ENCODE measurements at places on chromosomes 4 and X.

GRCh38 chrX:2581296-2581695 lies 80.5 kb upstream of the DHRSX start:
- DNase-seq, result no peak

GRCh38 chr4:165726831-165727230 lies 146.2 kb upstream of the TLL1 start:
- peak; percentile 39 for DNase-seq

- DNase-seq, result peak; percentile 75
Measured at GRCh38 chr4:129095811-129096454, at the start of gene C4orf33. C4orf33 (plus strand) TSS chr4:129096152; CDS start chr4:129102611, 6,459 bp downstream.

DNA sequence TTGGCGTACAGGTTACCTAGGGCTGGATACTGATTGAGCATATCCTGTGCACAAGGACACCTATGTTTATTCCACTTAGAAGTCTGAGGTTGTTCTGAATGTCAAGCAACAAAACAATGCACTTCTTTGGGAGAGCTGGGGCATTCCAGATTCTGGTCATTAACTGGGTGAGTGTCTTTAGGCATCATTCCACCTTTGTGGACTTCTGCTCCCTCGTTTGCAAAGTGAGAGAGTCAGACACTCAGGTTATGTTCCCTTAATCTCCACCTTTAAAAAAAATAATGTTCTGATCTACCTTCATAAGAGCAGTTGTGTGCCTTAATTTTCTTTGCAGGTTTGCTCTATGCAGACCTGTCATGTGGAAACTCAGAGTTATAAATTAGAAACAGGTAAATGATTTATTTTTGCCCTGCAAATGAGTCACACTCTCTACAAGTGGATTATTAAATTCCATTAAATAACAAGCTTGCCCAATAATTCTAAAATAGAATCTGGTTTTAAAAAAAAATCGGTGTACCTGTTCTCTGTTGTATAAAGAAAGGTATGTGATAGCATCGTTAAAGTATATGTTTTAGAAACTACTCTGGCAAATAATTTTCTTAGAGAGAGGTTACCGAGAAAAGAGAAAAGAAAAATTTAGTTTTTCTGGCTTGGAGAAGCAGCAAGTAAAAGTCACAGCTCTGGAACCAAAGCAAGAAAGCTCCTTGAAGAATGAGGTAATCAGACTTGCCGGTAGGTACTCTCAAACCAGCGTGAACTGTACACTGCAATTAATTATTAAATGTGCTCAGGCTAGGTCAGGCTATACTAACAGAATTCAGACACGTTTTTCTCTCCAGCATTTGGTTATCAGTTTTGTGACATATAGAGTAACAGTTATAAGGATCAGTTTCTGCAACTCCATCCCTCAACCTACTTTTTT lies 93.2 kb downstream of the SORBS2 start:
- DNase-seq, result no peak

DNA sequence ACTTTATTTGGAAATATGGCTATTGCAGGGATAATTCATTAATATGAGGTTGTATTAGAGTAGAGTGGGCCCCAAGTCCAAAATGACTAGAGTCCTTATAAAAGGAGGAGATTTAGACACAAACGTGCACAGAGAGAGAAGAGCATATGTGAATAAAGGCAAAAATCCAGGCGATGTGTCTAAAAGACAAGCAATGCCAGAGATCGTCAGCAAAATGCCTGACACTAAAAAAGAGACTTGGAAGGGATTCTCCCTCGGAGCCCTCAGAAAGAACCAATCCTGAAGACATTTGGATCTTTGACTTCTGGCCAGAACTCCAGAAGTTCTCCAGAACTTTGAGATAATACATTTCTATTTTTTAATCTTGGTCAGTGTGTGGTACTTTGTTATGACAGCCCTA lies 472.1 kb downstream of the NLGN4X start:
- no peak for DNase-seq

GRCh38 chr4:130424211-130424610 lies 1328.3 kb downstream of the C4orf33 start:
- DNase-seq, result peak; percentile 20

GRCh38 chrX:120281761-120282160 lies 29.5 kb downstream of the TMEM255A start:
- no peak for DNase-seq

DNA sequence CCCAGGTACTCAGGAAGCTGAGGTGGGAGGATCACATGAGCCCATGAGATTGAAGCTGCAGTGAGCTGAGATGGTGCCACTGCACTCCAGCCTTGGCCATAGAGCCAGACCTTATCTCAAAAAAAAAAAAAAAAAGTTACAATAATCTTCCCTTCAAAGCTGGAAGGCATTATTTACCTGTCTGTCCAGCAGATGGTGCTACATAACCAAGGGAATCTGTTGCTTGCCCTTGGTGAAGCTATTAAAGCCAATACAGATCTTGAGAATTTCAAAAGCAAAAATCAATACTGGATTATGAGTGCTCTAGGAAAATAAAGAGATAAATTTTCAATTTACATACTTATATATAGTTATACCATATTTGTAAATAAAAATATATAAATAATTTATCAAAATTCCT lies 25.9 kb downstream of the PKD2 start:
- DNase-seq, result peak; percentile 62

GRCh38 chr4:65656008-65656407 lies 14.3 kb downstream of the EPHA5 start:
- no peak for DNase-seq

- no peak for DNase-seq
Measured at GRCh38 chrX:150099316-150099715, 161.0 kb upstream of the EOLA2 start.

- DNase-seq, result no peak
Measured at GRCh38 chrX:119640731-119641170, 34.5 kb upstream of the NKRF start.

DNA sequence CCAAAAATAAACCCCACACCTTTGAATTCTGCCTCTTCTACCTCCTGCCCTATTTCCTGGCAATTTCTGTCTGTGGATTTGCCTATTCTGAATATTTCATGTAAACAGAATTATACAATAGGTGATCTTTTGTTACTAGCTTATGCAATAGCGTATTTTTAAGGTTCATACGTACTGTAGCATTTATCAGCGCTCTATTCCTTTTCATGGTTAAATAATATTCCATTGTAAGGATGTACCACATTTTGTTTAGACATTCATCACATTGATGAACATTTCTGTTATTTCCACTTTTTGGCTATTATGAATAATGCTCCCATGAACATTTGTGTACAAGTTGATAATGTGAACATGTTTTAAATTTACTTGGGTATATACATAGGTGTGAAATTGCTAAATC lies 780.4 kb upstream of the MAGEB2 start:
- DNase-seq, result no peak

GRCh38 chr4:163474027-163474426 lies 473 bp upstream of the TKTL2 start:
- DNase-seq, result no peak

GRCh38 chr4:3225071-3225850 lies 23.7 kb upstream of the MSANTD1 start:
- DNase-seq, result no peak

DNA sequence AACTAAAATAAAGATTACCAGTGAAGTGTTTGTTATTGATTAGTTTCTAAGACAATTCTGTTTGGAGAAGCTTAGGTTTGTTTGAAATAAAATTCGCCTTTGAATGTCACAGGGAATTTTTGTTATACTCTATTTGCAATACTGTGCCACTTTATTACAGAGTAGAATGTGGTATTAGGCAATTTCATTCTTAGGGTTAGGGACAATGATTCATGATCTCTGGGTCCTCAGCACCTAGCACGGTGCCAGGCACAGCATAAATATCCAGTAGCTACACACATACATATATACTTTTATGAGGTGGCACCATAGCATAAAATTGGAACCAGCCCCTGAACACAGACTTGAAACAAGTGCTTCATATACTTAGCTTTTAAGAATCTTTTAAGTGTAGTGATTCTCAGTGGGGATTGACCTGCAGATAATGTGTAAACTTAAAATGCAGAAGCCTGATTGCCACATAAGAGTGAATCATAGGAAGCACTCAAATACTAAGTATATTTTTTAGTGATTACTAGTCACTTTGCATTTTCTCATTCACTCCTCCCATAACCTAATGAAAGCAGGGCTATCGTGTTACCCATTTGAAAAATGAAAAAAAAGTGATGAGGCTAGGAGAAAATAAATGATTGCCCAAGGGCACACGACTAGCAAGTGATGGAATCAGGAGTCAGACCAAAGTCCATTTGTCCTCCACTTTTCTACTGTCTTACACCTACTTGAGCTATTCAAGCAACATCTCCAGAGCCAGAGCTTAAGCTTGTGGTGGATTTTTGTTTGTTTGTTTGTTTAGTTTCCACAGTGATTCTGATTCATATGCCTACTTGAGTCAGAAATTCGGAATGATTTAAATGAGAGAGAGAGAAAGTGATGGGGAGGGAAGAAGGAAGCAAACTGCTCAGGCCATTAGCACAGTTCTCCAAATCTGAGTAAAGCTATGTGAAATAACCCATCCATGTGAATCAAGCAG lies 366.0 kb upstream of the FGF13 start:
- DNase-seq, result peak; percentile 67

DNA sequence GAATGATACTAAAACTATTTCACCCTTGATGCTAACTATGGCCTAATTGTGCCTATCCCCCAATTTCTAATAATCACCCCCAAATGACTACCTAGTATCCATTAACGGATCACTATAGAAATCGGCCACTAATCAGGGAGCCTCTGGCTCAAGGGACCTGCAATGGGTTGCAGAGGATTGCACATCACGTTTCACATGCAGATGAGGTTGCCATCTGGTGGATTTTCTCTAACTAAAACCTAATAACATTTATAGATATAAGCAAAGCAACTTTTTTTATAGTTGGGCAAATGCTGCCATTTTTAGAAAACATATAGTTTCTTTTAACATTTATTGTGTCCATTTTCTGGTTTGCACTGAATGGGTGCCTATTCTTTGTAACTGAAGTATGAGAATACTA lies 28.3 kb upstream of the ALG13 start:
- DNase-seq, result no peak

DNA sequence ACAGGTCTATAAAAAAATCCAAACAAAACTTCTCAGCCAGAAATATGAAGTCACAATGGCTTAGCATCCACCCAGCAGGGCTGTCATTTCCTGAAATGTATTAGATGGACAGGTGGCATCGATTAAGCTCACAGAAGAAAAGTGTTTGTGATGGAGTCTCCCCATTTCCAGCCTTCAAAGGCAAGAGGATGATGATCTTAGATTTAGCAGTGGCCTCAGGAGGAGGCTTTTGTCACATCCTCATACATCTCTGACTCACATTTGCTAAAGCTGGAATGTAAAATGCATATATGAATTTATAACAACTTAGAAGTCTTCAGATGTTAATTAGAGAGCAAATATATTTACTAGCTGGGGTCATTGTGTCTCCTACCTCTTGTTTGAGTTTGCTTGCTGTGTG lies 441.9 kb downstream of the SPRY1 start:
- DNase-seq, result no peak

- DNase-seq, result no peak
Measured at GRCh38 chrX:2446815-2447214, 54.0 kb downstream of the DHRSX start.

DNA sequence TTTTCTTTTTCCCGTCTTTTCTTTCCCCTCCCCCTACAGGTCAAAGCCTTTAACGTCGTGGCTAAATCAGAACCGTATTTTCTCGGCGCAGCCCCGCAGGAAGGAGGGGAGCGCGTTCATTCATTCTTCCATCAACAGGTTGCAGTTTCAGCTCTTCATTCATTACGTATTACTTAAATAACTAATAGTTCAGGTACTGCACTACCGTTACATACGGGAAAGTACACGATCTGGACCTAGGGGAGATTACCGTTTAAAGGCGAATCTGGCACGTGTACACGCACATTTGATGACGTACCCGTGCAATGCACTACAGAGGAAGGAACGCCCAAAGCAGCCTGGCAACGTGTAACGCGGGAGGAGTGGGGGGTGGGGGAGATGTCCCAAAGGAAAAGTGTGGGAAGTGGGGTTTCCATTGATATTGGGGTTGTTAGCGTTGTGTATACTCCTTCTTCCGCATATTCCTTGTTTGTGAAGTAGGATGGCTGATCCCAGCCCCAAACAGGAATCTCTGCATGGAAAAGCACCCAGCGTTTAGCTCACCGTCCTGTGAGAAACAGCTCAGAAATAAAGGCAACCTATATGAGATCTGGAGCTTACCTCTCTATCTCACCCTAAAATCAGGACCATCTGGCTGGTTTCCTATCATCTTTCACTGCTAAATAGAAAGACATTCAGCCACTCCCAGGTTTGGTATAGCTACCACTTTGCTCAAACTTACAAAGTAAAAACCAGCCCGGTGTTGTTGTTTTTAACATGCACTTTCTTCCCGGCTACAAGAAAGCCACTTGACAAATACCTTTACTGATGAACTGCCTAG lies 585 bp upstream of the SEC24D start:
- DNase-seq, result peak; percentile 71

DNA sequence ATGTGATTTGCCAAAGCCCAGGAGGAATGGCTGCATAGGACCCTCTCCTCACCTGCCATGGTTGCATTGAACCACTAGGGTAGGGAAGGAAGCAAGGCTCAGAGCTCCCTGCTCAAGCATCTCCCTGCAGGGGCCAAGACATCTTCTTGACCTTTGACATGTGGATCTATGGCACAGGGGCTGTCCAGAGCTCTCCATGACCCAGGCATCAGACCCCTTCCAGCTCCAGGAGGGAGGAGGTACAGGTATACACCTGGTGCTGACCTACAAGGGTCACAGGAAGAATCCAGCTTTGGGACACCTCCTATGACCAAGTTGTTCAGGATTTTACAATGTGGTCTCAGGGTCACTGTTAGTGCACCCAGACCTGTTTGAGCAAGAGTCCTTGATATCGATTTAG lies 23.2 kb upstream of the ASMTL start:
- DNase-seq, result no peak

DNA sequence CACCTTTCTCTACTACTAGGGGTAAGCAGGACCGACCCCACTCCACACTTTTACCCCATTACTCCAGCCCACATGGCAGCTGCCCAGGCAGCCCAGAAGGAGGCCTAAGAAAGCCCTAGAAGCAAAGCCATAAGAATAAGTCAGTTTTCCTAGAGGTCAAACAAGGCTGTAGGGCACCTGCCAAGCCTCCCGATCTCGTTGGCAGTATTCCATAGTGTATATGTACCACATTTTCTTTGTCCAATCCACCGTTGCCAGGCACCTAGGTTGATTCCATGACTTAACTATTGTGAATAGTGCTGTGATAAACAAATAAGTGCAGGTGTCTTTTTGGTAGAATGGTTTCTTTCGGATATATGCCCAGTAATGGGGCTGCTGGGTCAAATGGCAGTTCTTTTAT lies 54.2 kb downstream of the RHOXF2B start:
- no peak for DNase-seq

DNA sequence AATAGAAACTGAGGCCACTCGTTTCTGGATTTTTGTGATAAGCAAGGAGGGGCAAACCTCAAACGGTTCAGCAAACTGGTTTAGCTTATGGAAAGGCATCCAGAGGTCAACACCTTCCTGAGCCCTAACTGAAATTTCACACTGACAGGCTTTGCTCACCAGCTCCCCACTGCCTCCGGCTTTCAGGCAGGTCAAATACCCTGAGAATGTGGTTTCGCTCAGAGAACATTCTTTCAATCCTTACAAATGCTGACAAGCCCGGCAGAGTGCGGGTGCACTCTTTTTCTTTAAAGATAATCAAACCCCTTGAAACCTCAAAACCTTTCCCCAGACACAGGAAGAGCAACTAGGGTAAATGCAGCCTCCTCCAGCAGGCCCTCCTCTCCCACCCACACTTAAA lies 41.5 kb downstream of the CD40LG start:
- DNase-seq, result peak; percentile 72

- DNase-seq, result no peak
Measured at GRCh38 chr4:106530024-106530361, 161.4 kb upstream of the GIMD1 start.

GRCh38 chr4:101037938-101038413 lies 309.4 kb downstream of the PPP3CA start:
- DNase-seq, result peak; percentile 23

GRCh38 chr4:65592089-65592488 lies 78.2 kb downstream of the EPHA5 start:
- DNase-seq, result no peak

Measured in iris pigment epithelial cell (primary cell).